ENCODE measurements at places on chromosomes 12 and 14. TPM values are rescaled to one million over a fixed set of nuclear protein-coding genes. Genes with fewer than 3 reads are reported as not detected.

GRCh38 chr12:47397664-47398281 is 308.1 kb downstream of the RPAP3 start:
- no peak overlapping the region for H3K27ac ChIP-seq
- no peaks in the 10 kb centered on the region for H3K27me3 ChIP-seq
- H3K36me3 ChIP-seq = no peaks in the 10 kb centered on the region

DNA sequence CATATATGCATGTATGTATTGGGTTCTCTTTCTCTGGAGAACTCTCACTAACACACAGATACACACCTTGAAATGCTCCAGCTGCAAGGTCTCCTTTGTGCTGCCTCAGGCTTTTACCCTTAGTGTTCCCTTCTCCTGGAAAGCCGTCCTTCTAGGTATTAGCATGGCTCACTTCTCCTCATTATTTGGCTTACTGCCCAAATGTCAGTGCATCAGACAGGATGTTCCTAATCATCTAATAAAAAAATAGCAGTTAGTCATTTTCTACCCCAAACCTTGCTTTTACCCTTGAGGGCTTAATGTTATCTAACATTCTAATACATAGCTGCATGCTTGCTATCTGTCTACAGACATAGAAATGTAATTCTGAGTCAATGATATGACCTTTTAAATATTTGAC is 109.0 kb upstream of the SLC16A7 start:
- H3K36me3 ChIP-seq = no peaks in the 10 kb centered on the region
- H3K4me1 ChIP-seq = no peaks in the 10 kb centered on the region
- no peaks in the 10 kb centered on the region for H3K27me3 ChIP-seq
- H3K4me3 ChIP-seq = no peak overlapping the region
- no peak overlapping the region for H3K27ac ChIP-seq
- DNase-seq = no peak

DNA sequence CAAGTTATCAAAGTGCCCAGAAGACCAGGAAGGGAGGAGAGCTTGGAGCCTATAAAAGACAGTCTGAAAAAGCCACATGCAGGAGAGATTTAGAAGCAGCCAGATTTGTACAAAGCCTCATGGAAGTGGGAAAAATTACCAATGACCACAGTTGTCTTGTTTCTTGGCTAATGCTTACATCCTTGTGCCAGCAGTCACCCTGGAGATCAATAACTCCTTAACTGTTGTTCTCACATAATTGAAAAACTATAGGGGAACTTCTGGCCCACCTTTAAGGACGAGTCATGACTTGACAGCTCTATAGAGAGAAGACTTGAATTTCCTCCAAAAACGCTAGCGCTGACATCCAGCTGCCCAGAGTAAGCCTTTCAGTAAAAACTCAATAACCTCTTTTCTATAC is 313.1 kb downstream of the GALC start:
- H3K36me3 ChIP-seq = no peaks in the 10 kb centered on the region
- peak; percentile 18 for DNase-seq
- H3K27me3 ChIP-seq = no peaks in the 10 kb centered on the region
- no peak overlapping the region for H3K4me3 ChIP-seq
- no peak overlapping the region for H3K27ac ChIP-seq

GRCh38 chr12:110279566-110280375 is 1.3 kb upstream of the ATP2A2 start:
- peaks cover 18% of the 10 kb centered on the region for H3K4me1 ChIP-seq
- H3K27me3 ChIP-seq = no peaks in the 10 kb centered on the region
- H3K4me3 ChIP-seq = peak overlapping the region; percentile 89
- peak overlapping the region; percentile 100 for H3K27ac ChIP-seq

DNA sequence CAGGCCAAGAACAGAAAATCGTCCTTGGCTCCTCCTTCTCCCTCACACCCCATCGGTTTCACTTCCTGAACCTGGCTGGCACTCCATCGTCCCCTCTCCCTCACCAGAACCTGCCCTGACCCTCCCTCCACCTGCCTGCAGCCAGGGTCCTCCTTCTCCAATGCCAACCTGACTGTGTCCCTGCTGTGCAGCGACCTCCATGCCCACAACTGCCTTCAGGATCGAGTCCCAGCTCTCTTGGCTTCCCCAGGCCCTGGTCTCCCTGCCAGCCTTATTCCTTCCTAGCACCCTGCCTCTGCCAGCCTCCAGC is 19.8 kb downstream of the HVCN1 start:
- no peaks in the 10 kb centered on the region for H3K4me1 ChIP-seq
- no peak overlapping the region for H3K4me3 ChIP-seq
- no peaks in the 10 kb centered on the region for H3K27me3 ChIP-seq
- no peak for DNase-seq

- H3K4me3 ChIP-seq = no peak overlapping the region
- H3K36me3 ChIP-seq = no peaks in the 10 kb centered on the region
- DNase-seq = no peak
- no peaks in the 10 kb centered on the region for H3K4me1 ChIP-seq
- peaks cover 26% of the 10 kb centered on the region for H3K27me3 ChIP-seq
- no peak overlapping the region for H3K27ac ChIP-seq
These were observed 135.2 kb upstream of the C14orf180 start for GRCh38 chr14:104444159-104445030.

DNA sequence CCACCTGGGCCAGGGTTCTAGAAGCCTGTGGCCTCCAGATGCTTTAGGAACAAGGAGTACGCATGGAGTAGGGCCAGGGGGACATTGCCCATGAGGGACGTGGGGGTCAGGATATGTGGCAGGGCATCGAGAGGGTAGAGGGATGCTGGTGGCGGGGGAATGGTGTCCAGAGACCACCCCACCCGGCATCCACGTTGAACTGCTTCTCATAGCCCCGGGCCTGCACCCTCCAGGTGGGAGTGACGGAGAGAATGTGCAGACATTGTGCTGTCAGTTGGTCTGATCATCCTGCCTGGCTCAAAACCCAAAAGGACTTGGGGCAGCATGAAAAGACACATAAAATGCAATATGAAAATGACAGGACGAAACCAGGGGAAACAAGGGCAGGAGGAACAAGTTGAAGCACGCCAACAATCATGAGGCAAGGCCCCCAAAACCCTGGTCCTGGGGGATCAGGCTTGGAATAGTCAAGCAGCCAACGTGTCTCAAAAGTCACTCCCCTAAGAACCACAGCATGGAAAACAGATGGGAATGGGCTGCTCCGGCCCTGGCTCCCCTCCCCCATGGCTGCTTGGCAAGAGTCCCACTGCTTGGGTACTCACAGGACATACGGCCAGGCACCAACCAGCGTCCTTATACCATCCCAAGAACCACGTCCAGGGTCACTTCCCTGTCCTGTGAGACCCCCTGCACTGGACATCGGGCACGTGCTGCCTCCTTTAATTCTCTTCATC is 117.9 kb downstream of the DICER1 start:
- H3K4me3 ChIP-seq = no peak overlapping the region
- no peak overlapping the region for H3K27ac ChIP-seq
- H3K4me1 ChIP-seq = no peaks in the 10 kb centered on the region

Gene FGD4
- 9.0 TPM for polyA plus RNA-seq

Gene TAS2R31
- 0.33 TPM for polyA plus RNA-seq

All from stomach (tissue), 19 donors.